ENCODE measurements at places on chromosomes 2 and 18.
A peak's percentile ranks its signal among the peaks of the same experiment; 100 is the strongest.

DNA sequence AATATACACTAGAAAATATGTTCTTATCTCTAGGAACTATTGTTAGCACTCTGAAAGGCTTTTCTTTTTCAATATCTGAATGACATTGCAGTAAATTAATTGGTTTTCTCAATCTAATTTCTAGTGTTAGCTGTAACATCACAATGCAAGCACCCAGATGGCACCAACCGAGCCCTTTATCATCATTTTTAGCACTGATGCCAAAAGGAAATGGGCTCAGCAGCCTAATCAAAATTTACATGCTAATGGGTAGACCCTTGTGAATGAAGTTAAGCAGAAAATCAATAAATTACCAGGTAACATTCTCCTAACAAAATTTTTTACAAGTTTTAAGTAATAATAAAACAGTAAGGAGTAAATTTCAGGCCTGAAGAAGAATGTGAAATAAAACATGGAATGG lies 53.5 kb upstream of the PGAP1 start:
- DNase-seq = no peak

DNA sequence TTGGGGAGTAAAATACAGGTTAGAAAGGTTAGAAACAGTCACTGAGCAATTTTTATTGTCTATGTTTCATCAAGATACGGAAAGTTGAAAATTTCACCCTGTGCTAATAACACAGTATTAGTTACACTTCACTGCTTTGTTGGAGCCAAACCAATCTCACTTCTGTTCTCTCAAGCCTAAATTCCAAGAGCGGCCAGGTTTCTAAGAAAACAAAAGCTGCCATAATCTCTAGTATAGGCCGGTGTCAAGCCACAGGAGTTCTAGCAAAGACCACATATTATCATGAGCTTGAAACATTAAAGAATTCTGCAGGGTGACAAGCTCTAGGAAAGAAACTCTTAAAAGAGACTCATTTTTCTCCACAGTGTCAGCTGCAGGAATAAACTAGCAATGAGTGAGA lies 128.7 kb downstream of the TXNL1 start:
- DNase-seq = no peak

GRCh38 chr2:235378246-235378645 lies 115.6 kb upstream of the AGAP1 start:
- no peak for DNase-seq

DNA sequence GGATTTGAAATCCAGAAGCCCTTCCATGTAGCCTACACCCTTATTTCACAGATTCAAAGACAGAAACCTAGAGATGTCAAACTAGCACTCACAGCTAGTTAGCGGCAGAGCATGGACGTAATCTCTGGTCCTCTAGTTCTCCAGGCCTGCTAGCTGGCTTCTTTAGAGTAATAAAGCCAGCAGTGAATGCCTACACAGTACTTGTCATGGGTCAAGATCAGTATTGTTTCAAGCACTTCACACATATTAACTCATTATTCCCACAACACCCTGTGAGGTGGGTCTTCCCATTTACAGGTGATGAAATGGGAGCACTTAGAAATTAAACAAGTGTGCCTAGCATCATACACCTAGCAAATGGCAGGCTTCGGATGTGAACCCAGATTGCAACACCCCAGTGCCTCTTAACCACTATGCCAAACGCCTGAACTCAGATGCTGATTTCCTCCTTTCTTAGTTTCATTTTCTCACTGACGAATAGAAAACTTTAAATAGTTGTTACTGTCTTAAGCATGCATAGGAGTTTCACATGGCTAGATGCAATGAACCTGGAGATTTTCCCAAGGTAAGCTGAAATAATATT lies 14.5 kb upstream of the ZBTB14 start:
- no peak for DNase-seq

GRCh38 chr2:17538844-17539554 lies 1.5 kb upstream of the VSNL1 start:
- peak; percentile 27 for DNase-seq

- no peak for DNase-seq
Observed at GRCh38 chr2:43240766-43241150, 14.4 kb upstream of the ZFP36L2 start.

- DNase-seq = no peak
Observed at GRCh38 chr2:113940891-113941290, 51.0 kb downstream of the ACTR3 start.

- DNase-seq = no peak
Observed at GRCh38 chr18:67463829-67464228, 52.7 kb downstream of the DSEL start.

GRCh38 chr2:49146401-49146800 lies 7.9 kb downstream of the FSHR start:
- no peak for DNase-seq

- DNase-seq = no peak
Observed at GRCh38 chr18:79245517-79246001, 150.2 kb upstream of the NFATC1 start.

GRCh38 chr2:85016446-85016845 lies 45.5 kb downstream of the KCMF1 start:
- DNase-seq = no peak

DNA sequence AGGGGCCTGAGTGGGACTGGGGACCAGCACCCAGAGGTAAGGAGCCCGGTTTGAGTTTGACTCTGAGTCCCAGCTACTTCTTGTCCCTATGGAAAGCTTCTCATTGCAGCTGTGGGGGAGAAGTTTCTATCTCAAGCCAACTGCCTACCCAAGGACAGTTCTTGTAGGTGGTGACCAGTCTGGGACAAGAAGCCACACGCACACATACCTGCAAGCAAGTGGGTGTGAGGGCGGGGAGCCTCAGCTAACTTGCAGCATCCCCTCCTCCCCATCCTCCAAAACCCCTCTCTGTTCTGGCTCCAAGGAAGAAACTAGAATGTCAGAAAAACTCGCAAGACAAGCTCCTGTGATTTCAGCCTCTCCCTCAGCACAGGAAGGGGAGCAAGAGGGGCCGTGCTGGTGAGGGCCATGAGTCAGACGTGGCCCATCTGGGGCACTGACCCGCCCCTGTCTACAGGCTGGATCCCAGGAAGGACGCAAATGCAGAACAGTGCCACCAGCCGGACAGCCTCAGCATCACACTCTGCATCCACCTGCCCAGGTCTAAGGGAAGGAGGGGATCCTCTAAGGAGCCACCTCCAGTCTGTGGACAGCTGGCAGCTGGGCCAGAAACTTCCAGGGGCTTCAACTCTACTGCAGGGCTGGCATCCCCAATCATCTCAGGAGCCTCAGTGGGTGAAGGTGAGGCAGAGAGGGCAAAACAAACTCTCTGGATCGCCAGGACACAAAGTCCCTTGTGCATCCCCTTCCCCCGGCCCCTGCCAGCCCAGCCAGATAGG lies 103.4 kb downstream of the TNS1 start:
- peak; percentile 97 for DNase-seq

GRCh38 chr2:33709951-33710350 lies 110.9 kb upstream of the FAM98A start:
- no peak for DNase-seq

DNA sequence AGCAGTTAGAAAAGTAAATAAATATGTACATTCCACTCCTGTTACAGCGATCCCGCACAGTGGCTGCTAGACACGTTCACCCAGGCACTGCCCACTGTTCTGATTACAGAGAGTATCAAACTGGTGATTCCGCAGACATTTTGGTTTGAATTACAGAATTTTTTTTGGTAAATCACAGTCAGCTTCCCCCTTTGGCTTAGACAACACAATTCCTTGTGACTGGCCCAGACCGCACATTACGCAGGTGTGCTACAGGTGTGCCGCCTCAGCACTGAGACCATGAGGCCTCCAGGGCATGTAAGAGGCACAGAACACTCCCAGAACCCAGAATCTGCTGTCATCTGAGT lies 112.3 kb downstream of the PXDN start:
- DNase-seq = no peak

DNA sequence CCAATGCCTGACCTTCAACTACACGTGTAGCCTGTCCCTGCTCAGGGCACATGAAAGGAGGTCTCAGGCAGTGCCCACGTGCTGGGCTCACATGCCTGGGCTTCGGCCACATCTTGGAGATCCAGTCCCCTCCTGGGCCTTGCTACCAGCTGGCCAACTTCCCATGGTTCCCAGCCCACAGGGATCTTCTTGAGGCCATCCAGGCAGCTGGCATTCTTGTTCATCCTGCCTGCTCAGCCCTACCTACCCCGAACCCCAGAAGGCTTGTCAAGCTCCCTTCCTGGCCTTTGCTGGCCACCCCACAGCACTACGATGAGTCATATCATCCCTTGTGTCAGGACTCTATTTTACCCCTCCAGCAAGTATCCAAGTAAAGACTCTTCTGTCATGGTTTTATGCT lies 97.1 kb downstream of the ZBTB7C start:
- no peak for DNase-seq

Data from AG08395 (cell line).